ENCODE measurements at places on chromosomes 4 and X.

- peaks cover 39% of the 10 kb centered on the region for H3K27me3 ChIP-seq
- no peaks in the 10 kb centered on the region for H3K36me3 ChIP-seq
- no peak for ATAC-seq
- H3K4me3 ChIP-seq = no peak overlapping the region
- H3K27ac ChIP-seq = no peak overlapping the region
These were observed 20.0 kb downstream of the PHOX2B start for GRCh38 chr4:41728573-41728913.

GRCh38 chrX:9337046-9337445 lies 127.8 kb upstream of the TBL1X start:
- H3K27me3 ChIP-seq = no peaks in the 10 kb centered on the region
- peak; percentile 31 for ATAC-seq
- H3K36me3 ChIP-seq = no peaks in the 10 kb centered on the region

GRCh38 chr4:166091146-166091545 lies 218.1 kb downstream of the TLL1 start:
- H3K27me3 ChIP-seq = no peaks in the 10 kb centered on the region
- H3K4me1 ChIP-seq = no peaks in the 10 kb centered on the region
- H3K4me3 ChIP-seq = no peak overlapping the region
- H3K36me3 ChIP-seq = no peaks in the 10 kb centered on the region
- H3K27ac ChIP-seq = no peak overlapping the region

- ATAC-seq = no peak
- H3K36me3 ChIP-seq = no peaks in the 10 kb centered on the region
These were observed 223.4 kb downstream of the BCOR start for GRCh38 chrX:39874202-39874816.

- no peak for ATAC-seq
- H3K27ac ChIP-seq = no peak overlapping the region
These were observed 563.4 kb downstream of the DACH2 start for GRCh38 chrX:86711531-86712180.

DNA sequence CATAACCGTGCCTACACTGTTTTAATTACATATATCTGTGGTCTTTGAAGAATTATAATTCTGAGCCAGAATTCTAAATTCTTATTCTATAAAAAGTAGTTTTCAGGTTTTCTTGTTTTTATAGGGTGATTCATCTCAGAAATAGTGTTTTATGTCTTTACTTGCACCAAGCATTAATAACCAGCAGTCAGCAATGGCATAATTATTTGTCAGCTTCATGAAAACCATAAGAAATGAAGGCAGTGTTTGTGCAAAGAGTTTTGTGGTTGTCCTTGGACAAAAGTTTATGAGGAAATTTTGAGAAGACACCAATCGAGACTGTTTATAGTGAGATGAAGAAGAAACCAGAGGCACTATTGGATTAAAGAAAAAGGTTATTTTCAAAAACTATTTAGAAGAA lies 37.2 kb downstream of the EDNRA start:
- H3K4me3 ChIP-seq = no peak overlapping the region
- no peaks in the 10 kb centered on the region for H3K27me3 ChIP-seq
- ATAC-seq = no peak
- no peaks in the 10 kb centered on the region for H3K4me1 ChIP-seq

Measured in gastroesophageal sphincter (tissue), 4 donors.